Vagina (tissue), 2 donors: ENCODE measurements at places on chromosomes 12 and 14.

DNA sequence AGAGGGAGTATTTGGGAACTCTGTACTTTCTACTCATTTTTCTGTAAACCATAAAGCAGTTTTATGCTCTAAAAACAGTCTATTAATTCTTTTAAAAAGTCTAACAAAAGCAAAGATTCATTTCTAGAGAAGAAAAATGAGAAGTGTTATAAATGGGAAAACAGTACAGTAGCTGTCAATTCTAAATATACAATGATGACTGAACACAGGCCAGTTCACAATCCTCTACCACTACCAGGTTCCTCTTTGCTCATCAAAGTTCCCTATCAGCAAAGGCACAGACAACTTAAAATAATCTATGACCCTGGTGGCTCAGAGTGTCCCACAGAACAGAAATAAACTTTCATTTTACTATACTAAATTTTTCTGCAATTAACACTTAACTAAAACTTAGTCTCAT, 12.5 kb downstream of the NAA25 start:
- DNase-seq, result no peak

GRCh38 chr14:104386151-104386841, 193.3 kb upstream of the C14orf180 start:
- DNase-seq, result no peak

- DNase-seq, result no peak
These were observed 91.9 kb downstream of the TMEM30B start for GRCh38 chr14:61188978-61189808.

DNA sequence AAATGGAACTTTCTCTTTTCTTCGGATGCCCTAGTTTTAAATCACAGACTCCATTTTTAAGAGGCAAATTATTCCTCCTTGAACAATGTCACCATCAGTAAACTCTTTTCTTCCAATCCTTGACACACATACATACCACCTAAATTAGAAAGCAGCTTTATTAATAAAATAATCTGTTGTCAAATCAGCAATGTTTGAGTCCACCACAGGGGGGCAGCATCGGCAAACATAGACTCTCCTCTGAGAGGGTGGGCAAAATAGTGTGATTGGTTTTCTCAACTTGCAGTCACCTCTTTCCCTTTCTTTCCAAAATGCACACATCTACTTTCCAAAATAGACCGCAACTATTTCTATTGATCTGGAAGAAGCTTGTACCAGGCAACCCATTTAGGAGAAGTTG, 438.4 kb upstream of the OR4E1 start:
- no peak for DNase-seq

GRCh38 chr14:75258079-75258802, 20.4 kb upstream of the FOS start:
- no peak for DNase-seq
